ENCODE measurements at places on chromosomes 2 and 18.

- H3K27me3 ChIP-seq = no peaks in the 10 kb centered on the region
- no peak overlapping the region for H3K4me3 ChIP-seq
- DNase-seq = no peak
These were observed 44.7 kb upstream of the ZFP36L2 start for GRCh38 chr2:43270930-43271615.

- DNase-seq = no peak
- H3K27me3 ChIP-seq = no peaks in the 10 kb centered on the region
- H3K4me1 ChIP-seq = no peaks in the 10 kb centered on the region
- H3K4me3 ChIP-seq = no peak overlapping the region
- H3K27ac ChIP-seq = no peak overlapping the region
These were observed 189.9 kb upstream of the GALNT5 start for GRCh38 chr2:157067562-157067961.

GRCh38 chr2:203470371-203470770 is 64.7 kb downstream of the RAPH1 start:
- H3K4me1 ChIP-seq = no peaks in the 10 kb centered on the region
- no peak overlapping the region for H3K27ac ChIP-seq
- H3K27me3 ChIP-seq = peaks cover 6% of the 10 kb centered on the region
- H3K36me3 ChIP-seq = peaks cover 3% of the 10 kb centered on the region

- no peak overlapping the region for H3K4me3 ChIP-seq
- no peaks in the 10 kb centered on the region for H3K27me3 ChIP-seq
- no peak overlapping the region for H3K27ac ChIP-seq
- H3K36me3 ChIP-seq = peaks cover 5% of the 10 kb centered on the region
- peaks cover 26% of the 10 kb centered on the region for H3K4me1 ChIP-seq
- DNase-seq = no peak
These were observed 145.6 kb downstream of the BCL2 start for GRCh38 chr18:63173983-63174382.

- no peak overlapping the region for H3K27ac ChIP-seq
- no peak overlapping the region for H3K4me3 ChIP-seq
- H3K4me1 ChIP-seq = peaks cover 8% of the 10 kb centered on the region
- peaks cover 6% of the 10 kb centered on the region for H3K36me3 ChIP-seq
- no peak for DNase-seq
These were observed 107.7 kb downstream of the UGGT1 start for GRCh38 chr2:128198656-128199055.

DNA sequence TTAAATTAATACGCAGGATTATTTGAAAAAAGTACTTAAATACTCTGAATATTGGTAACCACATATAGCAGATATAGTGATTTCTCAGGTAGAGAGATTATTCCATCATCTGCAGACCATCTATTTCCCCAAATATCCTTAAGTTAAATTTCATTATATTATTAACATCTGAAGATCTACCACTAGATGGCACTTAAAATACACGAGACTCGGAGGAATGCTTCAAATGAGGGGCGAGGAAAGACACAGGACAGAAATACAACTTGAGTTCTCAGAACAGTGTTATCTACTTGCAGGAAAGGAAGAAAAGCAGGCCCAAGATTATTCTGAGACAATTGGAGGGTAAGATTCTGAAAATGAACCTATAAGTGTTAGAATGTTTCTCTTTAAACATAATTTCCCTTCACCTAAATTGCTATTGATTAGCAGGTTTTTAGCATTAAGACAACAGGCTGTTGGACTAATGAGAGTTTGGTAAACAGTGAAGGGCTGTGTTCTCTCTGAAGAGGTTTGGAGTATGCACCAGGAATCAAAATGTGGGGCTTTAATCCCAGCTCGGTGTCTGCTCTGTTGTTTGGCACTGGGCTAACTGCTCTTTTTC is 76.9 kb upstream of the GCFC2 start:
- no peak overlapping the region for H3K4me3 ChIP-seq
- peaks cover 18% of the 10 kb centered on the region for H3K27me3 ChIP-seq
- no peak overlapping the region for H3K27ac ChIP-seq
- H3K36me3 ChIP-seq = no peaks in the 10 kb centered on the region
- no peaks in the 10 kb centered on the region for H3K4me1 ChIP-seq
- no peak for DNase-seq

- no peaks in the 10 kb centered on the region for H3K27me3 ChIP-seq
- H3K4me1 ChIP-seq = no peaks in the 10 kb centered on the region
- no peak for DNase-seq
- H3K36me3 ChIP-seq = no peaks in the 10 kb centered on the region
- no peak overlapping the region for H3K27ac ChIP-seq
- H3K4me3 ChIP-seq = no peak overlapping the region
These were observed 297.1 kb upstream of the FSIP2 start for GRCh38 chr2:185441486-185442005.
